ENCODE measurements at places on chromosomes 1 and 21.

DNA sequence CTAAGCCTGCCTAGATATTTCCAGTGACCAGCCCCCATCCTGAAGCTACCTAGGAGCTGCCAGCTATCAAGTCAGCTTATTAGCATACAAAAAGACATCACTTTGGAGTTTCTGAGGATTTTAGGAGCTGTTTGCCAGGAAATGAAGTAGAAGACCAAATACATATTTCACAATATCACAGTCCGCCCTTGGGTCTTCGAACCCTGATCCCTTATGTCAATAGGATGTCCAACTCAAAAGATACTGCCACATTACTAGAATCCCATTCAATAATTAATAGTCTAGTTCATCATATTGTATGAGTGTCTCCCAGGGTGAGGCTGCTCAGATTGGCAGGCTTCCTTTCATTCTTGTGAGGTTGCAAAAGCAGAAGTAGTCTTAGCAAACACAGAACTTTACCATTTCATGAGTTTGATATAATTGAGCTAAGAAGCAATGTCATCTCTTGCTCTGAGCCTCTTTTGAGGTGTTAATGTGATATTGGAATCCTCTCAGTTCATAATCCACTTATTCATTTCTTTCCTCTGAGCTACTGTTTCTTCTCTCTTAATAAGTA is 13.6 kb downstream of the IPO9 start:
- DNase-seq, result no peak

DNA sequence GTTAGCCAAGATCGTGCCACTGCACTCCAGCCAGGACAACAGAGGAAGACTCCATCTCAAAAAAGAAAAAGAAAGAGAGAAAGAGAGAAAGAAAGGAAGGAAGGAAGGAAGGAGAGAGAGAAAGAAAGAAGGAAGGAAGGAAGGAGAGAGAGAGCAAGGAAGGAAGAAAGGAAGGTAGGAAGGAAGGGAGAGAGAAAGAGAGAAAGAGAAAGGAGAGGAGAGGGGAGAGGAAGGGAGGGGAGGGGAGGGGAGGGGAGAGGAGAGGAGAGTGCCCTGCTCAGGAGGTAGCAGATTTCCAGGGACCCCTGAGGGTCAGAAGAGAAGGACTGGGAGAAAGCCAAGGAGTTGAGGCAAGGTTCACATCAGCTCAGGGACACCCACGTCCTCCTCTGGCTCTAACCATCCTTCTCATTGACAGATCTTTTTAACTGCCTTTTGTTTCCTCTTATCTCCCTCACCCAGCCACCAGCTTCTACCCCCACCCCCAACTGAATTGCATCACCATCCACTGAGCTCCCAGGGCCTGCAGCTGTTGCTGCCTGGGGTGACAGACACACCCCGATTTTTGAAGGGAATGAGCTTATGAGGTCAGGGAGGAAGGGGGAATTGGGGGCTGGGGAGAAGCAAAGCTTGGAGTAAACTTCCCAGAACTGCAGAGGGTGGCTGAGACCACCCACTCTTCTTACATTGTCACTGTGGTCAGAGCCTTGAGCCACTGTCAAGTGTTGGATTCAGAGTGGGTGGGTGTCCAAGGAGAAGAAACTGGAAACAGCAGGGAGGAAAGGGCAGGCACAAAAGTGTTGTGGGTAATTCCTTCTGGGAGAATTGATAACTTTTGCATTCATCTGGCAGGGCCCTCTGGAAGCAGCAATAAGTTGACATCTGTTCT is 91.6 kb downstream of the GLUL start:
- DNase-seq, result no peak

GRCh38 chr1:3864884-3865283 is 7.6 kb downstream of the DFFB start:
- DNase-seq, result no peak

DNA sequence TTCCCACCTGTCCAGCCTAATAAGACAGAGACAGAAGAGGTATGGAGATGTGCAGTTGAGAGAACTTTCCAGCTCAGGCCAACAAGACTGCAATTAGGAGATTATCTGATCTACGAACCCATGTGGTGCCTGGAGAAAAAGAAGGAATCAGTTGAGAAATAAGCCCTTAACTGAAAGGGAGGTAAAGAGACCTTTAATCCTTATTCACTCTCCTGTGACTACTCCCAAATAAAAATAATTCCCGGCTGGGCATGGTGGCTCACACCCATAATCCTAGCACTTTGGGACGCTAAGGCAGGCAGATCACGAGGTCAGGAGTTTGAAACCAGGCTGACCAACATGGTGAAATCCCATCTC is 31.9 kb upstream of the SARS1 start:
- DNase-seq, result no peak

DNA sequence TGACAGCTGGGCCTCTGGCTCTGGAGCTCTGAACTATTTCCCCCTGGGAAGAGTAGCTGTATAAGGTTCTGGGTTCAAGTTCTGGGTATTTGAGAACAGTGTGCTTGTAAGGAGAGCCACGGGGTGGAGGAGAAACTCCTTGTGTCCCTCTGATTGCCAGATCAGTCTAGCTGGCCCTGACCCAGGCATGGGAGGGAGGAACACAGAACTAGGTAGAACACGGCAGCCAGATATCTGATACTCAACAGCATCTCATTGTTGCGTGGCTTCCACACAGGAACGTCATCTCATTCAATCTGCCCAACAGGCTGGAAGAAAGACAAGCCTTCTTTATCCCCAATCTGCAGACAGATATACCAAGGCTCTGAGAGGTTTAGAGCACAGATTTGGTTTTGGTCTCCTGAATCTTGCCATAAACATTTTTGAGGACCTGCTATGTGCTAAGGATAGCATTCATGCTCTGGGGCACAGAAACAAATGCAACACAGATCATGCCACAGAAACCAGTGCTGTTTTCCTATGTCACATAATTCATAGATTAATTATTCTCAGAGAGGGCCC is 83.8 kb downstream of the PLXNA2 start:
- no peak for DNase-seq

GRCh38 chr1:104121271-104121670 is 371.6 kb downstream of the AMY1C start:
- DNase-seq, result no peak

DNA sequence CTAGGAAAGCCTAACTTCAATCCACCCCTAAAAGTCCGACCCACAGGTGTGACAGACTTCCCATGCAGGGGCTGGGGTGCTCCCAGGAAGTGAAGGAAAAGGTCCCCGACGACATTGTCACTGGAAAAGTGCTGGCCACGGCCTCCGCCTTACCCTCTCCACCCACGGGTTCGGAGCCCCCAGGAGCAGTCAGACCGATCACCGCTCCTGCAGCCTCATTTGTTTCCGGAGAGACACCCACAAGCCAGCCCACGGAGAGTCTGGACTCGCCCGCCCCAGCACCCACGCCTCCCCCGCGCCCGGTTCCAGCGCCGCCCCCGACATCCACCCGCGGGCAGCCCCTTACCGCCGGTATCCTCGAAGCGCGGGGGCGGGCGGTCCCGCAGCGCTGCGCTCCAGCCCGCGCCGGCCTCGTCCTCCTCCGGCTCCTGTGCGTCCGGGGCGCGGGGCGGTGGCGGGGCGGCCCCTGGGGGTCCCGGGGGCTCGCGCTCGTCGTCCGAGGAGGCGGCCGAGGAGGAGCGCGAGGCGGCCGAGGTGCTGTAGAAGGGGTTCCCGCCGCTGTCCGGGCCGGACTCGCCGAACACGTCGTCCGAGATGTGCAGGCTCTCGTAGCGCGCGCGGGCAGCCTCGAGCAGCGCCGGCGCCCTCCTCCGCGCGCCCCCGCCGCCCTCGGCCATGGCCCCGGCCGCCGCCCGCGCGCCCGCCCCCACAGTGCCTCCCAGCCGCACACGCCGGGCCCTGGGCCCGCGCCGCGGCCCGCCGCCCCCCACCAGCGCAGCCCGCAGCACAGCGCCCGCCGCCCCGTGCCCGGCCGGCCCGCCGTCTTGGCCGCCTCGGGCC is 660 bp downstream of the PGBD5 start:
- no peak for DNase-seq

DNA sequence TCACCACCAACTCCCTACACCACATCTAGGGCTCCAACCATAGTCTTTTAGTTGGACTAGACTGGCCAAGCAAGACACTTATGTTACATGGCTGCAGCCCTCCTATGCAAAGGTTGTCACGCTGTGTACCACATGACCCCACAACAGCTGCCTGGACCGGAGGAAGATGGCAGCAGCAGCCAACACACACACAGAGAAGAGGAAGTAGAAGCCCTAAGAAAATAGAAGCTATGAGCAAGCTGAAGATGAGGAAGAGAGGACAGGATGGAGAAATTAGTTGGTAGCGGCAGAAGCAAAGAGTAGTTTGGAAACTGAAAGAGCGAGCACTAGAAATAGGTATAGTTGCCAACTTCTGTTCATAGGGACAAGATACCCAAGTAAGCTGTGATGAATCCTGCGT is 60.8 kb upstream of the RALGPS2 start:
- DNase-seq, result no peak

GRCh38 chr1:205421798-205422197 is at the start of gene LEMD1:
Gene LEMD1, minus strand, starts transcription at chr1:205422056. Its CDS starts 1,520 bp downstream, at chr1:205420536.
- DNase-seq, result no peak

DNA sequence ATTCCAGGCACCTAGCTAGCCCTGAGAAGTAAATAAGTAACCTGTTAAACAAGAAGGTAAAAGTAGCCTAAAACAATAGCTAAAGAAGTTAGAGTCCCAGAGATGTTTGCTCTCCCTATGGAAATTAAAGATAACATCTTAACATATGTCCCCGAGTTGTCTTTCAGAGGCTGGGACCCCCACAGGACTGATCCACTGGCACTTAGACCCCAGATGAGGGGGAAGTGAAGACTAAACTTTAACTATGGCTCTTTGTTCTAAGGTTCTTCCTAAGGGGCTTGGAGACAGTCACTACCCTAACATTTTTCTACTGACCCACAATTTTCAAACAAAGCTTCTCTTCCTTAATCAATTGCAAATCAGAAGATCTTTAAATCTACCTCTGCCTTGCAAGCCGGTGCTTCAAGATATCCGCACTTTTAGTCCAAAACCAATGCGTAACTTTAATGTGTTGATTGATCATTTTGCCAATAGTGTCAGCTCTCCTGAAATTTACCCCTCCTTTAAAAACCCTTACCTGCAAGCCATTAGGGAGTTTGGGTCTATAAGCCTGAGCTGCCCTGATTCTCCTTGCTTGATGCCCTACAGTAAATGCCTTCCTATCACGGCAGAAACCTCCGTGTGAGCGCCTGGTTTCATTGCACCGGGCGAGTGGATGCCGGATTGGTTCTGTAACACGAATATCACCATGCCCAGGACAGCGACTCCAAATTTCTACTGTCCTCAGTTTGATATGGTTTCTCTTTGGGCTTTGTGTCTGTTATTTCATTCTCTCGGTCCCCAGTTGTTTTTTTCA is 404.4 kb downstream of the SIPA1L2 start:
- DNase-seq, result no peak

GRCh38 chr1:180600343-180600742 is 31.5 kb upstream of the XPR1 start:
- no peak for DNase-seq

GRCh38 chr1:243719476-243719875 is 130.6 kb downstream of the AKT3 start:
- no peak for DNase-seq

DNA sequence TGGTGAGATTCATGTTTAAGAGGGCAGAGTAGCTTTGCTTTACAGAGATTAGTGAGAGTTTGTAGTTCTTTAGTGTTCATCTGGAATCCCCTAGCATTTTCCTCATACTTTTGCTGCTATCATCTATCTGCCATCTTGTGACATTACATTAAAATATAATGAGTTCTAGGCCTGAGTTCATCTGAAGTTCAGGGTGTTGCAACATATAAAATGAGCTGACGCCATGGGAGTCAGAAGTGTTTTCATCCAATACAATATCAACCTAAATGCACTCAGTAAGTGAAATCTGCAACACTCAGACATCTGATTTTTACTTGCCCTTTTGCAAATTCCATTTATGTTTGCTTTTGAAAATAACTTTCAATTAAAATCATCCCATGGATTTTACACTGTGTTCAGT is 153.8 kb downstream of the NTNG1 start:
- no peak for DNase-seq

GRCh38 chr1:116544588-116545358 is 26.1 kb downstream of the CD58 start:
- no peak for DNase-seq

- no peak for DNase-seq
Measured at GRCh38 chr1:44608141-44608540, 66.1 kb downstream of the TMEM53 start.

- no peak for DNase-seq
Measured at GRCh38 chr1:157442065-157442464, 110.2 kb downstream of the FCRL5 start.

DNA sequence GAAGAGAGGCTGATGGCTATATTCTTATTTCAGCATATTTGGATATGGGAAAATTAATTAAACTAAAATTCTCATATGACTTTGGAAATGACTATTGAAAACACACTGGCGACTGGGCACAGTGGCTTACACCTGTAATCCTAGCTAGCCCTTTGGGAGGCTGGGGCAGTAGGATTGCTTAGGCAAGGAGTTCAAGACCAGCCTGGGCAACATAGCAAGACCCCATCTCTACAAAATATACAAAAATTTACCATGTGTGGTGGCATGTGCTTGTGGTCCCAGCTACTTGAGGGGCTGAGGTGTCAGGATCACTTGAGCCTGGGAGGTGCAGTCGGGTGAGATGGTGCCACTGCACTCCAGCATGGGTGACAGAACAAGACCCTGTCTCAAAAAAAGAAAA is 26.2 kb downstream of the HS2ST1 start:
- DNase-seq, result no peak

DNA sequence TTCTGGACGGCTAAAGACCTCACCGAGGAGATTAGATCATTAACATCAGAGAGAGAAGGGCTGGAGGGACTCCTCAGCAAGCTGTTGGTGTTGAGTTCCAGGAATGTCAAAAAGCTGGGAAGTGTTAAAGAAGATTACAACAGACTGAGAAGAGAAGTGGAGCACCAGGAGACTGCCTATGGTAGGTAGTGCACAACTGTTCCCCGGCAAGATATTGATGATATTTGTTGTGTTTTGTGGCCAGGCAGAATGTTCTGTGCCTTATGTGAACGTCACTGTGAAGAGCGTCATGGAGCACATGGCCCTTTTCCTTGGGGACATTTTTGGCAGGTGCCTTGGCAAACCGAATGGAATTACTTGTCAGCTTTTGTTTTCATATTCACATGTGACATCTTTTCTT is 191.7 kb downstream of the DISC1 start:
- DNase-seq, result no peak

- no peak for DNase-seq
Measured at GRCh38 chr1:29767769-29768425, 531.6 kb downstream of the PTPRU start.

DNA sequence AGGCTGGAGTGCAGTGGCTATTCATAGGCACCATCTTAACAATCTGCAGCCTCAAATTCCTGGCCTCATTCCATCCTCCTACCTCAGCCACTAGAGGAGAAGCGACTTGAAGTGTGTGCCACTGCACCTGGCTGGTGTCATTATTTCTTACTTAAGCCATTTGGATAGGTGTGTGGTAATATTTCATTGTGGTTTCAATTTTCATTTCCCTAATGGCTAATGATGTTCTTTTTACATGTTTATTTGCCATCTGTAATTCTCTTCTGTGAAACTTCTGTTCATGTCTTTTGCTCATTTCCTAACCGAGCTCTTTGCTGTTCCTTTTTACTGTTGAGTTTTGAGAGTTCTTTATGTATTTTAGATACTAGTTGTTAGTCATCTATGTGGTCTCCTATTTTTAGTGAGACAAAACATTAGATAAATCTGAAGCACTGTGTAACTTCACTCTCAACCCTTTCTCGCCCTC is 66.8 kb downstream of the SLC27A3 start:
- DNase-seq, result no peak

GRCh38 chr1:10629816-10630571 is 155.2 kb downstream of the PEX14 start:
- no peak for DNase-seq

- DNase-seq, result peak; percentile 20
Measured at GRCh38 chr1:77143529-77144121, 75.6 kb downstream of the PIGK start.
